T47D (cell line): ENCODE measurements at places on chromosomes 1 and 21.

DNA sequence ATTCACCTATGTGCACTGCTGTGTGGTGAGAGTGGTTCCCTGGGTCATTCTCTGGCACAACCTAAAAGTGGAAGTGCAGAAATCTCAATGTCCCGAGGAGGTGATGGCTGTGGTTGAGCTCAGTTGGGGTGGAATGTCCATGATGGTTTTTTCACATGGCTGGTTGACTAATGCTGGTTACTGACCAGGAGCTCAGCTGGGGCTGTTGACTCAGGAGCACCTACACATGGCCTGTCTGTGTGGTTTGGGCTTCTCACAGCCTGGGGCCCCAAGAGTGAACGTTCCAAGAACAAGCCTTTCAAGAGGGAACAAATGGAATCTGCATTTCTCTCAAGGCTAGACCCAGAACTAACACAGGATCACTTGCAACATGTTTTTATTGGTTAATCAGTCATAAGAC is 6.4 kb upstream of the KANK4 start:
- no peak for DNase-seq

- no peak for DNase-seq
These were observed 463.7 kb downstream of the KCNT2 start for GRCh38 chr1:196144588-196144987.

GRCh38 chr21:45994759-45995685 is 13.5 kb downstream of the COL6A1 start:
- no peak for DNase-seq

- DNase-seq, result no peak
These were observed 159.1 kb upstream of the RAB4A start for GRCh38 chr1:229111703-229112319.

DNA sequence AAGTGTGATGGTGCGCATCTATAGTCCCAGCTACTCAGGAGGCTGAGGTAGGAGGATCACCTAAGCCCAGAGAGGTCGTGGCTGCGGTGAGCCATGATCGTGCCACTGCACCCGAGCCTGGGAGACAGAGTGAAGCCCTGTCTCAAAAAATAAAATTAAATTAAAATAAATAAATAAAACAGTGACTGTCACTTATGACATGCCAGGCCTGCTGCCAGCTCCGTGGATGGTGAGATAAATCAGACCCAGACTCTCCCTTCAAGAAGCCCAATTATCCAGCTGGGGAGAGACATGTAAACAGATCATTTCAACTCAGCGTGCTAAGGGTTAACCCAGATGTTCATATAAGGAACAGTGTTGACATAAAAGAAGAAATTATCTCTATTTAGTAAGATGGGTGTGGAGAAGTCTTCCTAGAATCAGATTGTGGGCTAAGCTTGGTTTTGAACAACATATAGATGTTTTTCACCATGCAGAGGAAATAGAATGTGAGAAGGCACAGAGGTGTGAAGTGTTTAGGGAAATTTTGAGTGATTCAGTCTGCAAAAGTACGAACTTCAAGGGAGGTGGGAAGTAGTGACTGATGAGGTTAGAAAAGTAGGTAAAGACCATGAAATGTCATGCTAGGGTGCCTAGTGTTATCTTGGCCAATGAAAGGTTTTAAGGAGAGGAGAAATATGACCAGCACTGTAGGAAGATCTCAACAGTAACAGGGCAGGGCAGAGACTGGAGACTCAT is 18.3 kb downstream of the YARS1 start:
- DNase-seq, result no peak

GRCh38 chr1:107422901-107423300 is 282.1 kb downstream of the NTNG1 start:
- DNase-seq, result no peak

DNA sequence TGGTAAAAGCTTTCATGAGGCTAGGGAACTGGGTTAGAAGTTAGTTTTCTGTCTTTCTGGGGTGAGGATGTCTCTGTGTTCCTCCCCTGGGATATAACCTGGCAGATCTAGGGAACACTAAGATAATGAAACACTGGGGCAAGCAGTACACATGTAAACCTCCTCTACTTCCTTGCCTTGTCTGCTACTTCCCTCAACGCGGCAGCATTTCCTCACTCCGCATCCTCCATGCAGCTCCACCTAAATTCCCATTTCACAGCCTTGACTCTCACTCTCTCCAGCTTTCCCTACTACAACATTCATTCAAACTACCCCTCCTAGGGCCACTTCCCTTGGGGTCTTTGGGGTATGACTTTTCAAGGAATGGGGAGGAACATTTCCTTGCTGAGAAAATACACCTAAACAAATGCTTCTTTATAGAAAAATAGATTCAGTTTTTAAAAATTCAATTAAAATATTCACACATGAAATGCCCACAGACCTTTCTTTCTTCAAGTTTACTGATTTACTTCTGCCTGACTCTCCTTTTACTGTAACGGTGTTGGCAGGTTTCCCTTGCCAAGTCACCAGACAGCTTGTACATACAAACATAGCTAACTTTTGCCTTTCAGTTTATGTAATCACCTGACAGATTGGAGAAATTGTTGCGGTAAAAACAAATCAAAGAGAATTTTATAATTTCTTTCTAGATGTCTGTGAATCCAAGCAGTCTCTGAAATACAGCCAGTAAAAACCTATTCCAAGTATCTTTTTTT is 90.1 kb downstream of the TNFSF18 start:
- peak; percentile 35 for DNase-seq

DNA sequence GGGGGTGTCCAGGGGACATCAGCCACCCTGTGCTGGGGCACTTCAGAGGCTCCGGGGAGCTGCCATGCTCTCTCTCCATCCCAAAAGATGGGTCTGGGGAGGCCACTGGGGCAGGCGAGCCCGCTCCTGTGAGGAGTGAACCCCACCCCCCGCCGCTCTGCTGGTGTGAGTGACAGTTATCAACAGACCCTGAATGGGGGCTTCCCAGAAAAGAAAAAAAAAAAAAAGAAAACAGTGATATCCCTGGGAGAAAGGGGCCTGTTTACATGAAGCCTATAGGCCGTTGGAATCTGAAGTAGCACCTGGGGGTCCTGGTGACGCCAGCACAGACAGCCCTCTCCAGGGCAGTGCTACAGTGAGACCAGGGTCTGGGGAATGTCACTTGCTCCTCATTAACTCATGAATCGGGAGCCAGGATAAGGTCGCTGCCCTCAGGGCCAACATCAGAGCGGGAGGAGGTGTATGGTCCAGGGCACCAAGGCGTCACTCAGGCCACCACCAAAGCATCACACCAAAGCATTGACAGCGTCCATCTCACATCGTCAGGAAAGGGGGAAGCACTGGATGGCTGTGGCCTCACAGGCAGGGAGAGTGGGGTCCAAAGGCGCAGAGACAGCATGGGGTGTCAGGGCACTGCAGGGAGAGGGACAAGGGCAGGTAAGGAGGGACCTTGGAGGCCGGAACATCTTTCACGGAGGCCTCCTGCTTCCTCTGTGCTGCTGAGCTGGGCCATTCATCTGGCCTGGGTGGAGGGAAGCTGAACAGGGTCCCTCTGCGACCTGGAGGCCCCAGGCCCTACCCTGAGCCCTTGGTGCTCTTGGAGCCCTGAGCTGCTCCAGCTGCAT is 8.4 kb upstream of the NPHP4 start:
- no peak for DNase-seq

DNA sequence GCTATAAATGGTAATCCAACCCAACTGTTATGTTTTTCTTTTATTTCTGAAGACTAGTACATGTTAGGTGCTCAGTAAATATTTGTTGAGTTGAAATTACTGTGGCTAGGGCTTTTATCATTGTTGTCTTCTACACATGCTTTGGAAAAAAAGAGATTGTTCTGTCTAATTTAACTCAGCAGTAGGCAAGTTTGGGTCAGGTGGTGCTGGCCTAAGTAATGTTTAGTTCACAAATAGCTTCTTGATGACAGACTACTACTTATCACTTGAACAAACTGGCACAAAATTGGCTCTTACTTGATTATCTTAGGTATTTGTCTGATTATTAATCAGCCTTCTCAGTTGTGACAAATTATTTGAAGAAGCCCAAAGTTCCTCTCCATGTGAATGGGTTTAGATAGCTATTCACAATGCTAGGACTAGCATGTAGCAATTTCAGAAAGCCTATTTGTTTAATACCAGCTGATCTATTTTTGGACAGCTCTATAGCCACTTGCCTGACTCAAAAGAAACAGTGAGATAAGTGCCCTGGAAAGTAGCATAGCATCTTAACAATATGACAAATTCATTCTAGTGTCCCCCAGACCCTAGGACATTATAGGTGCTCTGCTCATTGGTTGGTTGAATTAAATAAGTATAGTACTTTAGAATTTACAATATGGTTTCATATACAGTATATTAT is 32.6 kb downstream of the TMEM200B start:
- no peak for DNase-seq

GRCh38 chr21:20882462-20883407 is 115.5 kb upstream of the NCAM2 start:
- peak; percentile 73 for DNase-seq

DNA sequence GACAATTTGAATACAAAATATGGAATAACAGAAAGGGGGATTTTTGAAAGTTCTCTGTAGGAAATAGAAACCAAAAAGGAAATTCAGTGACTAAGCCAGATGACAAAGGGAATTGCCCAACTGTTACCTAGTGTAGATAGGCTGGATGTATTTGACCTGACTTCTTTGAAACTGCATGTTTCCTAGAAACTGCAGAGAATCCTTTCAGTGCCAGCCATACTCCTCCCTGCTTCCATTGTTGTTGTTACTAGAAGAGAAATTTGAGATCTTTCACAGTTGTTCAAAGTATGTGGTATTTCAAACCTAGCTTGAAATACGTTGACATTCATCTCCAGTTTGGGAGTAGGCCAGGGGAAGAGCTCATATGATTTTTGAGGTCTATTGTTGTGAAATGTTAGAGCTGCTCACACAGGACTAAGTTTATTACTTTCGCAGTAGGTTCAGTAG is 1.8 kb upstream of the GBP5 start:
- DNase-seq, result peak; percentile 4

GRCh38 chr1:226457307-226457712 is 49.4 kb upstream of the PARP1 start:
- DNase-seq, result no peak

DNA sequence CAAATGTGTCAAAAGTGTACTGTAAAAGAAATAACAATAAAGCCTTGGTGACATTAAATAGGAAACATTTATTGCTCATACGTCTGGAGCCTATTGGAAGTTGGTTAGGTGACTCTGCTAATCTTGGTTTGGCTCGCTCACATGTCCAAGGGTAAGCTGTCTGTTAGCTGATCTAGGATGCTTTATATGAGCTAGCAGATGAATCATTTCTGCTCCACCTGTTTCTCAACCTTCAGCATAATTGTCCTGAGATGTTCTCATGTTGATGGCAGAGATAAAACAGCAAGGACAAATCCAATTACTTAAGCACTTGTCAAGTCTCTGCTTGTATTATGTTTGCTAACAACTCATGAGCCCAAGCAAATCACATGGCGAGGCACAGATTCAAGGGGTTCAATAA is 56.0 kb upstream of the CD53 start:
- peak; percentile 77 for DNase-seq

GRCh38 chr1:205232945-205233397 is 5.2 kb downstream of the TMCC2 start:
- no peak for DNase-seq

DNA sequence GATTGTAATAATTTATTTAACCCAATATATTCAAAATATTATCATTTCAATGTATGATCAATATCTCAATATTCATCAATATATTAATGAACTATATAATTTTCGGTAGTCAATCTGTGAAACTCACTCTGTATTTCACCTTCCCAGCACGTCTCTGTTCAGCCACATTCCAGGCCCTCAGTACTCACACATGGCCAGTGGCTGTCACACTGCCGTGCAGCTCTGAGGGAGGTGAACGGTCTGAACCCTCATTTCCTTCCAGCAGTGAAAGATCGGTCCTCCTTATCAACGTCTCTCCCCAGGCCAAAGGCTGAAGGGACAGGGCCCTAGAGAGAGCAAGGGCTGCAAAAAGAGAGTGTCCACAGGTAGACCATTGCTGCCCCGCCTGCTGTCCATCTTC is 39.5 kb upstream of the ZNF124 start:
- no peak for DNase-seq

GRCh38 chr1:77143529-77144121 is 75.6 kb downstream of the PIGK start:
- DNase-seq, result peak; percentile 7

DNA sequence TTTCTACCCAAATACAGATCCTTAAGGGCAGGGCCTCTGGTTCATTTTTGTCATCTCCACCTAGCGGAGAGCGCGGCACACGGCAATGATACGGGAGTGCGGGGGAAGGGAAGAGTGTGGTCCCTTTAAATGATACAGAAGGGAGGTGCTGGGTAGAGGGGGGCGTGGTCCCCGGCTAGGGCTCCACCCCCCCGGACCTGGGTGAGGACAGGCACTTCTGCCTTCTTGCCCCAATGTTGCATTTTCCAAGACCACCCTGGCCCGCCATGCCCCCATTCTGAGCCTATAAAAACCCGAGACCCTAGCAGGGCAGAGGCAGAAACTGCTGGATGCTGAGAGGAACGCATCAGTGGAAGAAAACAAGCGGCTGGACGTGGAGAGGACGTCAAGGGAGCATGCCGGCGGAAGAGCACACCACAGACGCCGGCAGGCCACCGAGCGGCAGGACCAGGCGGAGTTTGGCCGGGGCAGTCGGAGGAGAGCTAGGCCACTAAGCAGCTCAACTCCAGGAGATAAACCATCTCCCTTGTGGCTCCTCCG is 30.0 kb downstream of the LRRC3 start:
- no peak for DNase-seq

GRCh38 chr1:43302721-43303470 is 2.1 kb downstream of the TIE1 start:
- no peak for DNase-seq

GRCh38 chr21:42319851-42320572 is 4.8 kb upstream of the TFF3 start:
- DNase-seq, result peak; percentile 82

GRCh38 chr1:52296345-52296744 is 69.7 kb downstream of the CC2D1B start:
- DNase-seq, result peak; percentile 69

DNA sequence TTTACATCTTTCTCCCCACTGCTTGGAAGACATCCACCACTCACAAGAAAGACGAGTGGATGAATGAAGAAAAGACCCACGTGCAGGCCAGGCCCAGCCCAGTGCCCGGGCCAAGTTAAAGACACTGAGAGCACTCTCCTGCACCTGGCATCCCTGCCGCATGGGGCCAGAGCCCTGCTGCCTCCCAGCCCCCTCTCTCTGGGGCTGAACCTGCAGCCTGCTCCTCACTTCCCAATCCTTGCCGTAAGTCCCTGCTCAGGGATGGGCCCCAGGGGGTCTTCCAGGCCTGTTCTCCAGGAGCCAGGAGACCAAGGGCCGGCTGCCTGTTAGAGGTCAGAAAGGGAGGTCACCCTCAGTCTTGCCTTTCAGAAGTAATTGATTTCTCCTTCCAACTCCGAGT is 168.5 kb upstream of the ZC3H12A start:
- DNase-seq, result no peak

- no peak for DNase-seq
These were observed 15.2 kb downstream of the TMEM63A start for GRCh38 chr1:225866981-225867380.

GRCh38 chr1:180494370-180494769 is 8.0 kb downstream of the ACBD6 start:
- no peak for DNase-seq

DNA sequence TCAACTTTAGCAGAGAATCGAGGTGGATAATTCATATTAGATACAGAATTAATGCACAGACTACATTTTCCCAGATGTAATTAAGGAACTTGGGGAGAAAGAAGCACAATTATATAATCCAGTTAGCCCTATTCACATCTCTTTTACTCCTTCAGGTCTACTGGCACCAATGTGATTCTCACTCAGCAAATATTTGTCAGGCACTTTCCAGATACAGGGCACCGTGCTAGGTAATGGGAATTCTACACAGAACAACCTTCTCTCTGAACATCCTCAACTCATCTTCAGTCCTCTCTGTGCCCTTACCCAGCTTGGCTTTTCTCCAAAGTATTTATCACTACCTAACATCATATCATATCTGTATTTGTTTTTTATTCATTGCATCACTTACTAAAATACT is 15.6 kb upstream of the PROX1 start:
- DNase-seq, result no peak
